Erythroblast (primary cell): ENCODE measurements at places on chromosomes 5 and 9.

- DNase-seq: no peak
Observed at GRCh38 chr9:97419309-97419867, 7.5 kb downstream of the TDRD7 start.

DNA sequence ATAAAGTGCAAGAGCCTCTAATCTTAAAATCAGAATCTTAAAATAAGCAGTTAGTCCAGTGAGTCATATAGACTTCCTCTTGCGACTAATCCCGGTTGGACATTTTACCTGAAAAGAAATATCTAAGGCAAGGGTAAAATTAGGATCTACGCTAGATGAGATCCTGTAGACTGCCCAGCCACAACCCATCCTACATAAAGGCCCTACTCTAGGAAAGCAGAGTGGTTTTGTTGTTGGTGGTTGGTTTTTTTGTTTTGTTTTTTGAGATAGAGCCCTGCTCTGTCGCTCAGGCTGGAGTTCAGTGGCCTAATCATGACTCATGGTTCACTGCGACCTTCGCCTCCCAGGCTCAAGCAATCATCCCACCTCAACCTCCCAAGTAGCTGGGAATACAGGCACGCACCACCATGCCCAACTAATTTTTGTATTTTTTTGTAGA lies 6.9 kb downstream of the TSC1 start:
- no peak for DNase-seq

GRCh38 chr5:117588611-117589010 lies 1014.0 kb upstream of the SEMA6A start:
- no peak for DNase-seq

- DNase-seq: no peak
Observed at GRCh38 chr9:104635456-104635855, 17.5 kb upstream of the OR13C9 start.

- no peak for DNase-seq
Observed at GRCh38 chr5:158881091-158881880, 218.4 kb downstream of the EBF1 start.

DNA sequence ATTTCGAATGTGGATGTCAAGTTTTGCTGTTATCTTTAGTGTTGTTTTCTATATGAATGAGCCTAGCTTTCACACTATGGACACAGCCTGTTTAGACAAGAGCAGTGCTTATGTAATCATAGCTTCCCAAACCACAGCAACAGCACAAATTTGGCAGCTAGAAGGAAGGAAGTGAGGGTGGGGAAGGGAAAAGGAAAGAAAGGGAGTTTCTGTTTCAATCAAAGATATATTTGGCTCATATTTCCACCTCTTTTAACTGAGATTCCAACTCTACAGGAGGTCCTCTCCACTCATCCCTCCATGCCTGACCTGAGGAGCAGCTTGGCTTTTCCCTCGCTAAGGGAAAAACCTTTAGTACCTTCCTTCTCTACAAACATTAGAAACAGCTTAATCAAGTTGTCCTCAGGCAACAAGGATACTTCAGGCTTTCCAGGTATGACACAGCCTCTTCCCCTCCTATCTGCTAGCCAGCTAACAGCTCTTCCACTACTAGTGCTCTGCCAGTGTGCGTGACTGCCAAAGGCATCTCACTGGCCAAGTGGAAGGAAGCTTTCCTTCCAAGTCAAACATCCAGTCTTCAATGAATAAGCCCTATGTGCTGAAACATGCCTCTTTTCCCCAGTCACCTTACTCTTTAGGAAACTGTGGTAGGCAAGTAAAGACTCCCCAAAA lies 268.6 kb upstream of the PTGER4 start:
- no peak for DNase-seq

- no peak for DNase-seq
Observed at GRCh38 chr5:80059354-80059980, 24.3 kb downstream of the THBS4 start.

DNA sequence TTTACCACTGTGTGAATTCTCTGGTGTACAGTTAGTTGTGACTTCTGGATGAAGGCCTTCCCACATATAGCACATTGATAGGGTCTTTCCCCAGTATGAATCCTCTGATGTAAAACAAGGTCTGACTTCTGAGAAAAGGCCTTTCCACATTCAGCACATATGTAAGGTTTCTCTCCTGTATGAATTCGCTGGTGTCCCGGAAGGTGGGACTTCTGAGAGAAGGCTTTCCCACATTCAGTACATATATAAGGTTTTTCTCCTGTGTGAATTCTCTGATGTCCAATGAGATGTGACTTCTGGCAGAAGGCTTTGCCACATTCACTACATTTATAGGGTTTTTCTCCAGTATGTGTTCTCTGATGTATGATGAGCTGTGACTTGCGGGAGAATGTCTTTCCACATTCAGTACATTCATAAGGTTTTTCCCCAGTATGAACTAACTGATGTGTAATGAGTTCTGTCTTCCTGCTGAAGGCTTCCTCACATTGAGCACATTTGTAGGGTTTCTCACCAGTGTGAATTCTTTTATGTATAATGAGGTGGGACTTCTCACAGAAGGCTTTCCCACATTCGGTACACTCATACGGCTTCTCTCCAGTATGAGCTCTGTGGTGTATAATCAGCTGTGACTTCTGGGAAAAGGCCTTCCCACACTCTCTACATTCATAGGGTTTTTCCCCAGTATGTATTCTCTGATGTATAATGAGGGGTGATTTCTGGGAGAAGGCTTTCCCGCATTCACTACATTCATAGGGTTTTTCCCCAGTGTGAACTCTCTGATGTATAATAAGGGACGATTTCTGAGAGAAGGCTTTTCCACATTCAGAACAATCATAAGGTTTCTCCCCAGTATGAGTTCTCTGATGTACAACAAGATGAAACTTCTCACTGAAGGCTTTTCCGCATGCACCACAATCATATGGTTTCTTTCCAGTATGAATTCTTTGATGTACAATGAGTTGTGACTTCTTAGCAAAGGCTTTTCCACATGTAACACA lies 9.1 kb downstream of the ZNF300 start:
- no peak for DNase-seq
